ENCODE measurements at places on chromosomes 7 and 10.

DNA sequence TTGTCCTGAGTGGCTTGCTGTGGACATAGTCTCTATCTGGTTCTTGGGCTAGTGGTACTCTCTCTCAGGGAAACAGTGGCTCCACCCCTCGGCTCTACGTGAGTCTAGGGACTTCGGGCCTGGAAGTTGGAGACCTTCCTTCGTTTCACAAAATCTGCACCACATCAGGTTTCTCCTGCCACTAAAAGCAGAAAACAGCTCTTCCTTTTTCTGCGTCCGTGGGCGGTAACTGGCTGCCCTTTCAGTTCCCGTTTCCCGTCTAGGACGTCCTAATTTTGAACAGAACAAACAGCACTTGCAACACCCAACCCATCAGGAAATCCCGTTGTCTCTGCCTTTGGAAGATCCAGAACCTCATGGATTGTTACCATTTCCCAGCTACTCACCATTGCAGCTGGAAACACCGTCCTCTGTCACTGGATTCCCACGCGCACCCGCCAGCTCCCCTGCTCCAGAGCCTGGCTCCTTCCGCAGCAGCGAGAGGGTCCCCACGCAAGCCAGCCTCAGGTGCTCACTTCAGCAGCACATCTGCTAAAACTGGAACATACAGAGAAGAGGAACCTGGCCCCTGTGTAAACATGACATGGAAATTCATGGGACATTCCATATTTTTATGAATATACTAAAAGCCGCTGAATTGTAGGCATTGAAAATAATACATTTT lies 311.4 kb upstream of the AKR1E2 start:
- DNase-seq: no peak

- DNase-seq: no peak
Measured at GRCh38 chr10:68997211-68997610, 8.6 kb downstream of the KIFBP start.

DNA sequence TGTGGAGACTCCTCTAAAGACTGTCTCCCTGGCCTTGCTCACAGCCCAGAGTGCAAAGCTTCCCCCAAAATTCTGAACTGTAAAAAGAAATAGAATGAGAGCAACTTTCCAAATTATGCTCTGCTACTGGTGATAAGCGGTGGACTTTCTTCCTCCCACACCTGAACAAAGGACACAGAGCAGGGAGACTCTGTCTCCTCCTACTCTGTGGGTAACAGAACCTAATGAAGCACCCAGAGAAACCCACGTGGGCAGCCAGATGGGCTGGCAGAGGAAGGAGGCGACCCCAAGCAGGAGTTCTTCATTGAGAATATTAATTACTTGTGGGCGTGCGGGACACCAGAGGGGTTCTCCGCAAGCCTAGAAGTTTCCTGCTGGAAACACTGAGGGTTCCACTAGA lies 139.5 kb downstream of the KMT2E start:
- DNase-seq: no peak

DNA sequence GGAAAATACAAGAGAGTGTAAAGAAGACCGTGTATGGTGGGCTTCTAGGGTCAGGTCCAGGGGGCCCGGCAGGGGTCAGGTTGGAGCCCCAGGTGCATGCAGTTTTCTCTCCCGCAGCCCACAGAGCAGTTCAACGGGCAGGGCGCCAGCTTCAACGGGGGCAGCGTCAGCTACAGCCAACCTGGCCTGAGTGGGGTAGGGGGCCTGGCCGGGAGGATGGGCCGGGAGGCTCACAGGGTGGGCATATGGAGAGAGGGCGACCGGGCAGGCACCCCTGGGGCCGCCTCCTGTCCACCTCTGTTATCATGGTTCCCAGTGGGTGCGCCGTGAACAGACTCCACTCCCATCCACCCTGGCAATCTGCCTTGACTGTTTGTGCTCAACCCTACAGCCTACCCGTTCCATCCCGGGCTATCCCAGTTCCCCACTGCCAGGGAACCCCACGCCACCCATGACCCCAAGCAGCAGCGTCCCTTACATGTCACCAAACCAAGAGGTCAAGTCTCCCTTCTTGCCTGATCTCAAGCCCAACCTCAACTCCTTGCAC lies 11.5 kb downstream of the ZMIZ2 start:
- DNase-seq: no peak

GRCh38 chr10:12628964-12629766 lies 279.8 kb downstream of the CAMK1D start:
- DNase-seq: no peak

DNA sequence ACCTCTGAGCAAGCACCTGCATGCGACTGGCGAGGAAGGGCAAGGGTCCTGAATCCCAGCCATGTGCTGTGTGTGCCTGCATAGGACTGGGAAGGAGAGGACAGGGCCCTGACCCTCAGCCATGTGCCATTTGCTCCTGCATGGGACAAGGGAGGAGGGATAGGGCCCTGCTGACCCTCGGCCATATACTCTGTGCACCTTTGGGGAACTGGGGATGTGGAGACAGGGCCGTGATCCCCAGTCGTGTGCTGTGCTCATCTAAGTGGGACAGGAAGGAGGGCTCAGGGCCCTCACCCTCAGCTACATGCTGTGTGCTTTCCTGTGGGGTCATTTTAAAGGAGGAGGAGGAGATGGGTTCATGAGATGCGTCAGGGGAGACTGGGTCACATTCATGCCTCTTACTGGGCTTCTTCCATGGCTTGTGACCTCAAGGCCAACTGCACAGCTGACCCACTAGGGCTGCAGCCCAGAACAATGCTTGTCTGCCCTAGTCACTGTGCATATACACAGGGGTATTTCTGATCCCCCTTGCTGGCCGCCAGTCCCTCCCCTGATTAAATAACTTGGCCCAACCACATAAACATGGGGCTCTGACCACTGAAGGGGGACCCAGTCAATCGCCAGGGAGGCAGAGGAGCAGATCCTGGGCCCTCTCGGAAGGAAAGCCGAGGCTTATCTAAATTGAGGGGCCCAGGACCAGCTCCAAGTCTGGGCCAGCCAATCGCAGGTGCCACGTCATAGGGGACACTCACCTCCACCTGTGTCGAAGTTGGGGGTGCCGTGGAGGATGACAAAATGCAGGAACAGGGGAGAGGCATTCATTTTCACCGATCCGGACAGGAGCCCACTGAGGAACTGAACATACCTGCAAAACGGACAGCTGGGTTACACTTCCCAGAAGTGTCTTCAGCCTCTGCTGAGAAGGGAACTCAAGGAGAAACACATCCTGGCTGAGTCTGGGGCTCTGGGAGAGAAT lies 167.3 kb downstream of the TNS3 start:
- no peak for DNase-seq

GRCh38 chr7:27112955-27113949 lies 10.8 kb upstream of the HOXA2 start:
- DNase-seq: no peak

DNA sequence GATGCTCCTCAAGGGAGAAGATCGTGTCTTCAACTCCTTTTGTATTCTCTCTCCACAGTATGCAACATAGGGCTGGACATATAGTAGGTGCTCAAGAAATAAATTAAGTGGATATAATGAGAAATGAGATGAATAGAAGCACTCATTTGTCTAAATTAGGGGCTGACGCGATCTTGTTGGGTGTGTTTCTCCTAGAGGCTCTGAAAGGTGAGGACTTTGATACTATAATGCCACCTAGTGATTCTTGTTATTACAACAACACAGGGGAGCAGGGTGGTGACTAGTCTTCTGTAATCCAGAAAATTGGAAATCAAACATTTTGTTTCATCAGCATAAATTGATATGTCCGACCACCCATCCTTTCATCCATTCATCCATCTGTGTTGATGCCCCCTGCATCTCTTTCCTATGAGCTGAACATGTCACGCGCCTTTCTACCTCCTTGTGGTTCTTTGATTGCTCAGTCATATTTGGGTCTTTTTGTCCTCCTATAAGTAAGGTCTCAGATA lies 3.5 kb upstream of the CFAP58 start:
- DNase-seq: no peak

- no peak for DNase-seq
Measured at GRCh38 chr10:49029666-49030065, 85.7 kb downstream of the VSTM4 start.

GRCh38 chr7:149616898-149617297 lies 119.3 kb upstream of the ZNF746 start:
- no peak for DNase-seq

GRCh38 chr7:37408291-37409228 lies 40.1 kb downstream of the ELMO1 start:
- DNase-seq: no peak

- DNase-seq: no peak
Measured at GRCh38 chr7:47337531-47337930, 244.4 kb downstream of the TNS3 start.

DNA sequence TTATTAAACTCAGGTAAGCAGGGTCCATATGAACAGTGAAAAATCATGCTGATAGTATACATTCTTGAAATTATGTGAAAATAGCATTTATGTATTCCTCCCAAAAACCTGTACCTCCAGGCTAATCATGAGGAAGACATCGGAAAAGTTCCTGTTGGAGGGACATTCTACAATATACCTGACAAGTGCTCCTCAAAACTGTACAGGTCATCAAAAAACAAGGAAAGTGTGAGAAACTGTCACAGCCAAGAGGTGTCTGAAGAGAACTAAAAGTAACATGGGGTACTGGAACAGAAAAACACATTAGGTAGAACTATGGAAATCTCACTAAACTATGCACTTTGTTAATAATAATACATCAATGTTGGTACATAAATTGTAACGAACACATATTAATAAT lies 326.7 kb downstream of the CRPPA start:
- DNase-seq: no peak

GRCh38 chr10:121459622-121460453 lies 138.4 kb downstream of the FGFR2 start:
- DNase-seq: no peak

GRCh38 chr10:18737236-18737635 lies 78.0 kb downstream of the ARL5B start:
- no peak for DNase-seq

- DNase-seq: no peak
Measured at GRCh38 chr7:34734771-34735170, 76.8 kb downstream of the NPSR1 start.

- no peak for DNase-seq
Measured at GRCh38 chr10:132665946-132666704, 119.8 kb downstream of the NKX6-2 start.

GRCh38 chr7:98745722-98746318 lies 124.0 kb downstream of the TMEM130 start:
- peak; percentile 31 for DNase-seq

DNA sequence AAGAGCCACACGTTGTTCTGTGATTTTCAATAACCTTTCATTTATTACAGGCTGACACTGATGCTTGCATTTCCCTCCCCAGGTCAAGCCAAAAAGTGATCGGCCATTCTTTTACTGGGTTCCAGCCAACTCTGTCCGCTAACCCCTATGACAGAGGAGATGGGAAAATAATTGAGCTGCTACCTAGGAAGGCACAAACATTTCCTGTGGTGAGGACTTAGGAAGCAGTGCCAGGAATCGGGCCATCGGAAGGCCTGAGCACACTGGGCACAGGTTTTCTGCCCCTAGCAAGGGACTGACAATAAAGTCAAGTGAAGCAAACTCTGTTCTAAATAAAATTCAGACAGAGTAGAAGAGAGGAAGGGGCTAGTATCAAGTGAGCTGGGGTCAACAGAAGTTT lies 313.0 kb upstream of the AOAH start:
- DNase-seq: no peak

- no peak for DNase-seq
Measured at GRCh38 chr7:38870147-38870546, 38.8 kb downstream of the VPS41 start.

GRCh38 chr10:128064970-128065580 lies 61.1 kb downstream of the MKI67 start:
- DNase-seq: no peak

DNA sequence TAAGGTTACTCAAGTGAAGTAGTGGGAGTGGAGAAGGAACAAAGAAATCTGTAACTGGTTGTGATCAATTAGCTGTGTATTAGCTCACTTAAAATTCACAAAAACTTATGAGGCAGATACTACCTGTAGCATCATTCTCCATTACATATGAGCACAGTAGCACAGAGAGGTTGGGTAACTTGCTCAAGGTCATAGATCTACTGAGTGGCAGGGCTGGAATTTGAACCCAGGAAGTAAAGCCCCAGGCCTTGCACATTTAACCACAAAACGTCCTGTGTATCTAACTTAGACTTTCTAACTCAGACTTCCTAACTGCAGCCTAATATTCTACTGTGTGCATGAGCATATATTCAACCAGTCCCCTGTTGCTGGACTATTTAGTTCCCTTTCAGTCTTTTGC lies 5.6 kb upstream of the SLF2 start:
- DNase-seq: no peak

DNA sequence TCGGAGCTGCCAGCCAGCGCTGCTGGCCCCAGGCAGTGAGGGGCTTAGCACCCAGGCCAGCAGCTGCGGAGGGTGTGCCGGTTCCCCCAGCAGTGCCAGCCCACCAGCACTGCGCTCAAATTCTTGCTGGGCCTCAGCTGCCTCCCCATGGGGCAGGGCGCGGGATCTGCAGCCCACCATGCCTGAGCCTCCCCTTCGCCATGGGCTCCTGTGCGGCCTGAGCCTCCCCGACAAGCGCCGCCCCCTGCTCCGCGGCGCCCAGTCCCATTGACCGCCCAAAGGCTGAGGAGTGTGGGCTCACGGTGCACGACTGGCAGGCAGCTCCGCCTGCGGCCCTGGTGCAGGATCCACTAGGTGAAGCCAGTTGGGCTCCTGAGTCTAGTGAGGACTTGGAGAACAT lies 525.0 kb downstream of the PTPRN2 start:
- DNase-seq: no peak

- DNase-seq: no peak
Measured at GRCh38 chr10:3494838-3495230, 290.2 kb downstream of the KLF6 start.

GRCh38 chr10:5034588-5034987 lies 30.9 kb upstream of the AKR1C2 start:
- DNase-seq: no peak

DNA sequence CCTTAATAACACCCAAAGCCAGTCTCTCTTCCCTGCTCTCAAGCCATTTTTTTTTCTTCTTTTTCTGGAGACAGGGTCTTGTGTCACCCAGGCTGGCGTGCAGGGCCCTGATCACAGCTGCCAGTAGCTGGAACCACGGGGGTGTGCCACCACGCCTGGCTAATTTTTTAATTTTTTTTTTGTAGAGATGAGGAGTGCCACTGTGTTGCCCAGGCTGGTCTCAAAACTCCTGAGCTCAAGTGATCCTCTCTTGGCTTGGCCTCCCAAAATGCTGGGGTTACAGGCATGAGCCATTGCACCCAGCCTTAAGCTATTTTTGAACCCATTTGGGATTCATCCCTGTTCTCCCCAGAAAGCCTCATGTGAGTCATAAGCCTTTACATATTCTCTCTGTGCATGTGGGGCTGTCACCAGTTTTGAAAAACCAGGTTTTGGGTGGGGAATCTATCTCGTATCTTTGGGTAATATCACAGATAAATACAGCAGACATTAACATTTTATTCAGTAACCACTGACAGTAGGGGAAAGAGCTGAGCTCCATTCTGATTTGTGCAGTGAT lies 15.5 kb downstream of the ZNF487 start:
- DNase-seq: no peak

- DNase-seq: no peak
Measured at GRCh38 chr7:4013793-4014192, 668.3 kb upstream of the FOXK1 start.

- no peak for DNase-seq
Measured at GRCh38 chr7:100825215-100825671, 2.1 kb downstream of the EPHB4 start.
